ENCODE measurements at places on chromosomes 7 and 10.

DNA sequence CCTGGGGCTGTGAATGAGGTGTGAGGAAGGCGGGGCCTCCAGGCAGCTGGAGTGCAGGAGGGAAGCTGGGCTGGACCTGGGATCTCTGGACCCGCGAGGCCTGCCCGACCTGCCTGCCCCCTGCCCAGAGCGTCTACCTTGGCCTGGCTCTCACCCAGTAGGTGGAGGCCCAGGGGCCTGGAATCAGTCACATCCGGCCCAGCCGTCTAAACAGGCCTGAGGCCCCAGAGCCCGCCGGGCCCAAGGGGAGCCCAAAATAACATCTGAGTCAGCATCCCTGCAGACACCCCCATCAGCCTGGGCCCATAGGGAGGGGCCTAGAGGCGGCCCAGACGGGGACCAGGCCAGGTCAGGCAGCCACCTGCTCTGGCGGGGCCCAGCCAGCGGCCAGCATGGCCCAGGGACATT is 15.1 kb upstream of the ELN start:
- DNase-seq = no peak

DNA sequence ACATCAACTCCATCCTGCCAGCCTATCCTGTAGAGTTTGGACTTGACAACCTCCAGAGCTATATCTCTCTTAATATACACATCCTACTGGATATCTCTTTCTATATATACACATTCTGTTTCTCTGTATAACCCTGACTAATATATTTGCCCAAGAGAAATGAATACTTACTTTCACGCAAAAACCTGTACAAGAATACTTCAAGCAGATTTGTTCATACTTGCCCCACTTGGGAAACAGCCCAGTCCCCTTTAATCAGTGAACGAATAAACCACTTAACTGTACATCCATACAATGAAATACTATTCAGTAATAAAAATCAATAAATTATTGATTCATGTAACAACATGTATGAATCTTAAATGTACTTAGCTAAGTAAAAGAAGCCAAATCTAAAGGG is 251.1 kb upstream of the PHYHIPL start:
- DNase-seq = no peak

- no peak for DNase-seq
Observed at GRCh38 chr7:78099715-78100394, 301.3 kb downstream of the PHTF2 start.

GRCh38 chr10:105185161-105185560 is 544.1 kb downstream of the SORCS3 start:
- no peak for DNase-seq

- DNase-seq = no peak
Observed at GRCh38 chr7:3446786-3447185, 145.7 kb downstream of the SDK1 start.

DNA sequence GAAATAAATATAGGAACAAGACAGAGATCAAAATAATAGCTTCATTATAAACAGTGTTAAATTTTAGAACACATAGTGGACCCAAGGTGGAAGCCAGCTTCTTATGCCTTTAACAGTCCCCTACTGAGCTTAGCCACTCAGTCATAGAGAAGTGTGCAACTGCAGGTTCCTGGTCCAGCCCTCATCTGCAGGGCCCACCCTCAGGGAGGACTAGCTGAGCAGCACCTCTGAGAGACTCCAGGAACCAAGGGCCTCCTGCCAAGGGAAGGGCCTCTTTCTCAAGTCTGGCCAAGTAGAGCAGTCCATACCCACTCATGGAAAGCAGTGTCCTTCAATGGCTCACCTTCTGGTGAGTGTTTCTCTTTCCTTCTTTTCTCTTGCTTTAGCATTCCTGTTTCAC is 173.7 kb upstream of the PRPS1L1 start:
- DNase-seq = no peak
